ENCODE measurements at places on chromosomes 3 and 15.

GRCh38 chr15:62753518-62754221 is 288.9 kb upstream of the TPM1 start:
- DNase-seq: no peak

- DNase-seq: no peak
Measured at GRCh38 chr3:153209596-153209995, 47.6 kb downstream of the RAP2B start.

DNA sequence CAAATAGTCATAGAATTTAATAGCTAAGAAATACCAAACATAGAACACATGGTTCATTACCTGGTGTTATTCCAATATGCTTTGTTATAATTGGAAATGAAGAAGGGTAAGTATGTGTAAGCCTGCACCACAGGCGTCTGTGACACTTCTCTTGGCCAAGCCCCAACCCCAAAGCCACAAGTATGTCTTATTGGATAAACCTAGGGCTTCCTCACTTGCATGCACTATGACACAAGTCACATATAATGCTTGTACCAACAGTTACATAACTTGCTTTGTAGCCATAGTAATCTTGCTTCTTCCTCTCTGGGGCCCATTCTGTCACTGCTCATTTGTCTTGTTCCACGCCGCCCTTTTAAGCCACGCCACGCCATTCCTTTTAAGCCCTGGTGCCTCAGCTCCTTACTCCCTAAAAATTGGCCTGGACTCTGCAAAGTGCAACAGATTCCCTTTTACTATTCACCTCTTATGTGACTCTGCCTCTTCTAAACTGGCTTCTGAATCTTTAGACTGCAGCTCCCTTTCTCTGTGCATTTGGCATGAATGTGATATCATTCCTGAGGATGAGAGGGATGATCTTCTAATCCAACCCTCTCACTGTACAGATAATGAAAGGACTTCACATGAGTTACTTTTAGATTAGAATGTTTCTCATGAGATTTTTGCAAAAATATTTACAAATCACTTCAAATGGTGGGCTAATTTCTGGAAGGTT is 48.1 kb upstream of the EPHA3 start:
- DNase-seq: no peak

GRCh38 chr3:31262201-31262600 is 270.5 kb upstream of the STT3B start:
- no peak for DNase-seq

DNA sequence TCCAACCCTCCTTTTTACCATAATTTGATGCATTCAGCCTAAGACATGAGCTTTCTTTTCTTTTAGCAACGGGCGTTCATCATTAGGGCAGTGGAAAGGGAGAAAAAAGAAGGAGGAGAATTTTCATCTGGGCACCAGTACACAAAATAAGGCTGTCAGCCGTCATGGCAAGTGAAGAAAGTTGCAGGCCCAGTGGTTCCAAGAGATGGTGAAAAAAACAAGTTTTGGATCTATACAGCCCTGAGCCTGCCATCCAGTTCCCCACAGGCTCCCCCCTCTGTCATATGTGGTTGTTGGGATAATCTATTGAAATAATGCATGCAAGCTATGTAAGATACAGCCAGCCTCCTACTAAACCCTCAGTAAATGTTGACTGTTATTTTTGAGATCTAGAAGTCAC is 500.6 kb upstream of the PROK2 start:
- no peak for DNase-seq
